AML-193 (cell line): ENCODE measurements at places on chromosomes 16 and 17.

- DNase-seq, result no peak
These were observed 22.8 kb upstream of the PHKG2 start for GRCh38 chr16:30725418-30725792.

DNA sequence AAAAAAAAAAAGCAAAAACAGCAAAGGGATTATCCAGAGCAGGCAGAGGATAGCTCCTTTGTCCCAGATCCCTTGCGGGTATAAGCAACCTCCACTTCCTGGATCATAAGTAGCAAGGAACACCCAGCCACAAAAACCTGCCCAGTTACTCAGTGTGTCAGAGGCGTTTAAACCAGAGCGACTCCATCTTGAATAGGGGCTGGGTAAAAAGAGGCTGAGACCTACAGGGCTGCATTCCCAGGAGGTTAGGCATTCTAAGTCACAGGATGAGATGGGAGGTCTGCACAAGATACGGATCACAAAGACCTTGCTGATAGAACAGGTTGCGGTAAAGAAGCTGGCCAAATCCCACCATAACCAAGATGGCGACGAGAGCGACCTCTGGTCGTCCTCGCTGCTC is 33.4 kb upstream of the HELZ start:
- no peak for DNase-seq

- DNase-seq, result peak; percentile 17
These were observed 8.1 kb downstream of the CLTC start for GRCh38 chr17:59627770-59628171.

GRCh38 chr17:49353607-49354006 is 8.4 kb downstream of the ZNF652 start:
- no peak for DNase-seq

DNA sequence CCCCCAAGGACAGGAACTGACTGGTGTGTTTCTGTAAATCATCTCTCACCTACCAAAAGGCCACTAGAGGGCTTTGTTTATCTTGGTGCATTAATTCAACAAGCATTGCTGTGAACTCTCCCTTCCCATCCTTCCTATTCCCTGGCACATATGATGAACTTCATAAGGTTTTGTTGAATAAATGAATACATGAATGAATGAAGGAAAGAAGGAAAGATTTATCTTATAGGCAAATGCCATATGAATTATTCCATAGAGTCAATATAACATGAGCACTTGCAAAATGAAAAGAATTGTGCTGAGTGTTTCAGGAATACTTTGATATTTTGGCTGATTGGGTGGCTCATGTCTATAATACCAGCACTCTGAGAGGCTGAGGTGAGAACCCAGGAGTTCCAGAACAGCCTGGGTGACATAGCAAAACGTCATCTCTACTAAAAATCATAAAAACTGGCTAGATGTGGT is 4.3 kb downstream of the SPDYE4 start:
- DNase-seq, result peak; percentile 1
